ENCODE measurements at places on chromosomes 4 and X.
A peak's percentile ranks its signal among the peaks of the same experiment; 100 is the strongest.

DNA sequence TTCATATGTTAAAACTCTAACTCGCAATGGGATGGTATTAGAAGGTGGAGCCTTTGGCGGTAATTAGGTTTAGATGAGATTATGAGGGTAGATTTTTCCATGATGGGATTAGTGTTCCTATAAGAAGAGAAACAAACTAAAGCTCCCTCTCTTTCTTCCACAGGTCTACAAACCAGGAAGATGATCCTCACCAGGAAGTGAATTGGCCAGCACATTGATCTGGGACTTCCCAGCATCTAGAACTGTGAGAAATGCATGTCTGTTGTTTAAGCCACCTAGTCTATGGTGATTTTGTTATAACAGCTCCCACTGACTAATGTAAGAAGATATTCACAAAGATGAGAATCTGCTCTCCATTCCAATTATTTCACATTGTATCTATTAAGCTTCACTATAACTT lies 2266.9 kb downstream of the PCDH7 start:
- DNase-seq: no peak

GRCh38 chrX:120450163-120450562 lies 18.9 kb downstream of the LAMP2 start:
- no peak for DNase-seq

GRCh38 chrX:25013632-25014365 lies 2.0 kb downstream of the ARX start:
- DNase-seq: no peak

GRCh38 chrX:150694738-150695410 lies 1.7 kb downstream of the MTMR1 start:
- no peak for DNase-seq

DNA sequence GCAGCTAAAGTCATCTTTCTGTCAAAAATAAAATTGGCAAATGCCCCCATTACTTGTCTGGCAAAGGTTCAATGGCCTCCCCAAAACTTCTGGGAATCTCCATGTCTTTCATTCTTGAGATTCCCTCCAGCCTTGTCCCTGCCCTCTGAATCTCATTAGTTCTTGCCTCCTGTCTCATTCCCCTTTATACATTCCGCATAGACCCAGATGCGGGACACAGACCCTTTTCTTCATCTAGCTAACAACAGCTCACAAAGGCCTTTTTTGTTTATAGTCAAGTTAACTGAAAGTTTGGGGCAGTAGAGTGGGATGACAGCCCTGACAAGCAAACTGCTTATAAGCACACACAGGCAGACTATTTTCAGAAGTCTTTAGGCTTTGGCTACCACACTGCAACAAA lies 306.1 kb upstream of the FAM241A start:
- DNase-seq: no peak

- DNase-seq: no peak
Observed at GRCh38 chr4:155423671-155424070, 46.9 kb upstream of the MAP9 start.

- no peak for DNase-seq
Observed at GRCh38 chrX:140050906-140051305, 85.6 kb upstream of the CXorf66 start.

DNA sequence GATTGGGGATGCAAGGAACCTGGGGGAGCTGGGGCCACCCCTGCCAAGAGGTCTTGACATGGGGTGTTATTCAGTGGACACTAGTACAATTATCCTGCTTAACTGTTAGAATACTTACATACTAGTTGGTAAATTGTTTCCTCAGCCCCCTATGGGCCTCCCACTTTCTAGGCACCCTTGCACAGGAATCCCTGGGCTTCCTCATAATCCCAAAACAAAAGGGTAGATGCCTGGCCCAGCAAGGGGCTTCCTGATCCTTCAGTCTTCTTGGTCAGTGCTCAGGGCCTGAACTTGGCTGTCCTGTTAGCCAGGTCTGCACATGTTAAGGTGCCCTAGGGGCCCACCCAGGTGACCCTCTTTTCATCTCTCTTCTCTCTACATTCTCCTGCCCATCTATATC lies 48.7 kb upstream of the MSX1 start:
- DNase-seq: no peak

GRCh38 chr4:82865592-82865991 lies 25.4 kb downstream of the SEC31A start:
- DNase-seq: no peak

GRCh38 chrX:120731386-120731785 lies 101.5 kb upstream of the C1GALT1C1 start:
- DNase-seq: no peak

DNA sequence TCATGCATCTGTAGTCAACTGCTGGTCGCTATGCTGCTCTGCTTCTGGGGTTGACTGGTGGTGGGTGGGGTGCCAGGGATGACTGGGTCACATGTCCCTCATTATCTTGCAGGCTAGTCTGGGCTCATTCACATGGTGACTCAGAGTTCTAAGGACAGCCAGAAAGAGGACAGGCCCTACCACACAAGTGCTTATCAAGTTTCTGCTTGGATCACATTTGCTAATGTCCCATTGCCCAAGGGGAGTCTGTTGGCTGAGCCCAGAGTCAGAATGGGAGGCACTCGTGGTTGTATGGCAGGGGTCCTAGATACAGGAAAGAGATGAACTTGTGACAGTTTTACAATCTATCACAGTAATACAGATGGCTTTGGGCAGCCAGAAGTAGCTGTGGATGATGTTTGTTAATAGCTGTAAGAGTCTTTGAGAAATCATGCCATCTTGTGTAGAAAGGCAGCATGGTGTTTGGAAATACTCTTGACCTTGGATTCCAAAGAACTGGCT lies 221.3 kb downstream of the GPAT3 start:
- DNase-seq: no peak

DNA sequence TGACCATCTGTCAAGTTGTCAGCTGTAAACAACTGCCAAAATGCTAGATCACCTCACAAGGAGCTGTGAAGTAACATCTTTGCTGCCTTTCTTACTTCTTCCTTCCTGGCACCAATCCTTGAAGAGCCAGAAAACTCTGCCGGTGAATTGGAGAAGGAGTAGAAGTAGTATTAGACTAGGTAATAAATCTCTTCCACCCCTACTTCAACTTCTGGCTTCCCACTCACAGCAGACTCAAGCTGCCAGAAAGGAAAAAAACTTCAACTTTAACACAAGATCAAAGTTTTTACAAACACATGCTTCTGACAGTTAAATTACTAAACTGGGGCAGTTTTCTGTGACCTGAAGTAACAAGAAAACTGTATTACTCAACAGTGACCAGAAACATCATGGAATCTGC lies 164.7 kb upstream of the SLC7A11 start:
- DNase-seq: no peak

- DNase-seq: no peak
Observed at GRCh38 chr4:24303926-24304325, 280.4 kb downstream of the DHX15 start.

- no peak for DNase-seq
Observed at GRCh38 chrX:87265518-87265917, 252.1 kb upstream of the KLHL4 start.

DNA sequence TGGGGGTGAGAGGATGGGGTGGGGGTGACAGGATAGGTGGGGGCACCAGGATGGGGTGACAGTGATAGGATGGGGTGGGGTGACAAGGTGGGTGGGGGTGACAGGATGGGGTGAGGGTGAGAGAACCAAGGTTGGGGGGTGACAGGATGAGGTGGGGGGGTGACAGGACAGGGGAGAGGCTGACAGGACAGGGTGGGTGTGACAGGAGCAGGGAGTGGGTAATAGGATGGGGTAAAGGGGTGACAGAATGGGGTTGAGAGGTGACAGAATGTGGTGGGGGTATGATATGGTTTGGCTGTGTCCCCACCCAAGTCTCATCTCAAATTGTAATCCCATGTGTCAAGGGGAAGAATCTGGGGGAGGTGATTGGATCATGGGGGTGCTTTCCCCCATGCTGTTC lies 26.0 kb downstream of the RNF212 start:
- DNase-seq: no peak

DNA sequence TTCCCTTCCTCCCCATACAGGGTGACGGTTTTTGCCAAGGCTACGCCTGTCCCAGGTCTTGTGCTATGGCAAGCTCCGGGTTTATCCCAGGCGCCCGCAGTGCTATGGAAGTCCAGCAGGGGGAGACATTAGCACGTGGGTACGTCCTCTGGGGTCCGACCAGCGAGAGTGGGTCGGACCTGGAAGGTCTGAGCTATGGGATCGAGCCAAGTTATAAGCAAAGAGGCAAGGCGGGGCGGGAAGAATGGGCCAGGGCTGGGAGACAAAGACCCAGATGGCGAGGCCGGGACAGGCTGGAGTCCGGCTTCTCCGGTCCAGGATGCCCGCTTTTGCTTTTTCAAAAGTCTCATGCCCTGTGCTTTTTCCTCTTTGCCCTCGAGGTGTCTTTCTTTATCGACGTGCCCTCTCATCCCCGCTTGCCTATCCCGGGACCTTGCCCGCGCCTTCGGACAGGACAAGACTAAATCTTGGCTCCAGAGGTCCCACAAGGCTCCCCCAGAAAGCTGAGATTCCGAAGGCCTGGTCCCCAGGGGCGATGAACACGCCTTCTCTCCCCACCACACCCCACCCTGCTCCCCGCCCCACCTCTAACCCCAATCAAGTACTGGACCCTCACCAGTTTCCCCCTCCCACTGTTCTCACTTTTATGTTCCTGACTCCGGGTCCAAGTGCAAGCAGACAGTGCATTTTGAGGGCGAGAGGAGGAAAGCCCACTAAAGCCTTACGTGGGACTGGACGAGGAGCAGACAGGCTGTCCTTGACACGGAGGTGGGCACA lies 785 bp upstream of the EFNB1 start:
- DNase-seq: peak; percentile 92

GRCh38 chr4:26325191-26325590 lies 4.4 kb downstream of the RBPJ start:
- no peak for DNase-seq

- DNase-seq: no peak
Observed at GRCh38 chrX:150627957-150628356, 59.5 kb downstream of the MTM1 start.

GRCh38 chr4:71214578-71214977 lies 124.2 kb upstream of the SLC4A4 start:
- DNase-seq: no peak

DNA sequence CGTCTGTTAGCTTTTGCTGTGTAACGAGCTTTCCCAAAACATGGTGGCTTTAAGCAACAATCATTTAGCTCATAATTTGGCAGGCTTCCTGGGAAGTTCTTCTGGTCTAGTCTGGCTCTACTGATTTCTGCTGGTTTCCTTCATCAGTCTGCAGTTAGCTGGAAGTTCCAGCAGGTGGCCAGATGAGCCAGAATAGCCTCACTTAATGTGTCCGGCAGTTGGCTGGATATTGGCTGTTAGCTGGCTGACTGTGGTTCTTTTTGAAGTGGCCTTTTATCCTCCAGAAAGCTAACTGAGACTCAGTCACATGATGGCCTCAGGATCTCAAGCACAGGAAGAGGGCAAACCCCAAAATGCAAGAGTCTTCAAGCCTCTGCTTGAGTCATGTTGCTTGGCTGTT lies 34.9 kb downstream of the FTHL17 start:
- peak; percentile 39 for DNase-seq

DNA sequence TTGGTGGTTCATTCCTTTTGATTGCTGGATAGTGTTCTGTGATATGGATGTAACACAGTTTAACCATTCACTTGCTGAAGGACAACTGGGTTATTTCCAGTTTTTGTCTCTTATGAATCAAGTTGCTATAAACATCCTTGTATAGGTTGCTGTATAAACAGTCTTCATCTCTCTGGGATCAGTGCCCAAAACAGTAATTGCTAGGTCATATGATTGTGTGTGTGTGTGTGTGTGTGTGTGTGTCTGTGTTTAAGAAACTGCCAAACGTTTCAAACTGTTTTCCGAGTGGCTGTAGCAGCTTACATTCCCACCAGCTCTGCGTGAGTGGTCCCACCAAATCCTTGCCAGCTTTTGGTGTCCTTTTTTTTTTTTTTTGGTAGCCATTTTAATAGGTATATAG lies 60.4 kb downstream of the F11 start:
- no peak for DNase-seq

- no peak for DNase-seq
Observed at GRCh38 chr4:148293571-148293970, 148.6 kb downstream of the NR3C2 start.

DNA sequence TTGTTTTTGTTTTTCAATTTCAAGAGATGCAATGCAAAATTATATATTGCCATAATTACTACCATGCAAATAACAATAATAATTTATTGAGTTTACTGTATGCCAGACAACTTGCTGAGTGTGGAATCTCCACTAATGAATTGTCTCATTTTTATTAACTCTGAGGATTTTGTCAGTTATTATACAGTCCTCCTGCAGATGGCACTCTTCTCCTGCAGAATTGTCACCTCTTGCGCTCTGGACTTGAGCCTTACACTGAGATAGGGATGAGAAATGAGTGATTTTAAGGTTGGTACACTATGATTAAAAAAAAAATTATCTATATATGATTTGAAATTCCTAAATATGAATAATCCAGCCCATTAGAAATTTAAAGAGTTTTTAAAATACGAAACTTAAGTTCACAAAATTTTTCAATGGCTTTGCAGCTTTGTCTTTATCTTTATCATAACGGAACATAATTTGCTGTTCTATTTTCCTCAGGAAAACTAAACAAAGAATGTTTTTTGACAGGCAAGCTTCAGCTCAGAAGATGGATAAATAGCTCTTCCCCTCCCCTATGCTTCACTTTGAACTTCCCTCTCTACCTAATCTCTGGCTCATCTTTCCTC lies 12.7 kb upstream of the PAQR3 start:
- DNase-seq: no peak

DNA sequence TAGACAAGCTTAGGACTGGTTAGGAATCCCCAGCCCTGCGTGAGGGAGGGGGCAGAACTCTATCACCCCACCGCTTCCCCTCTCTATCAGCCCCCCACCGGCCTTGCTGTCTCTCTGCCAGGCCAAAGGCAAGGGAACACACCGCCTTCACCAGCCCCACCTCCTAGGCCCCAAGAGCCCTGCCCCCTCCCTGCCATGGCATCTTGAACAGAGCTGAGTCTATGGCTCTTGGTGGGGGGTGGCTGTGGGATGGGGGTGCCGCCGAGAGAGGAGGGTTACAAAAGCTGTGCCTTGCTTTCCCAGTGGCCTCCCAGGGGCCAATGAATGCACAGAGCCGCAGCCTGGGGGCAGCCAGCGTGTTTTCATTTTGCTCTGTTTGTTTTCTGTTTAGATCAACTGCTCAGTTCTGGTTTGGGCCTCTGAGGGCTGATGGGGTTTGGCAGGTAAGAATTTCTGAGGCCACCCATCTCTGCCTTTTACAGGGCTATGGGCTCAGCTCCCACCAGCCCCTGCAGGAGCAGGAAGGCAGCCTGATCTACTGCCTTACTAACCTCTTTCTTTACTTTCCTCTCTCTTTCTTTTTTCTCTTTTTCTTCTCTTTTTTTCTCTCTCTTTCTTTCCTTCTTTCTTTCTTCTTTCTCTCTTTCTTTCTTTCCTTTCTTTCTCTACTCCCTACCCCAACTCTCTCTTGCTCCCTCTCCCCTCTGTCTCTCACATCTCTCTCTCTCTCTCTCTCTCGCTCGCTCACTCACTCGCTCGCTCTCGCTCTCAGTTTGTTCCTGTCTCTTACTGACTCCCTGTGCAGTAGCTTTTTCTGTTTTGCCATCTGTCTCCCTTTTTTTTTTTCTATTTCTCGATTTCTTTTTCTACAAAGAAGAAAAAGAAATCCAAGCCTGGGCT lies 128.3 kb downstream of the PJA1 start:
- no peak for DNase-seq

GRCh38 chr4:96395747-96396146 lies 555.9 kb downstream of the PDHA2 start:
- no peak for DNase-seq

GRCh38 chr4:57320217-57320616 lies 210.0 kb upstream of the IGFBP7 start:
- no peak for DNase-seq
